ENCODE measurements at places on chromosomes 3 and 15.

- DNase-seq: no peak
Measured at GRCh38 chr3:14147066-14147435, 22.2 kb downstream of the TMEM43 start.

- DNase-seq: no peak
Measured at GRCh38 chr3:160001850-160002623, 13.4 kb downstream of the IL12A start.

- no peak for DNase-seq
Measured at GRCh38 chr3:196688349-196688748, 23.7 kb downstream of the CEP19 start.

DNA sequence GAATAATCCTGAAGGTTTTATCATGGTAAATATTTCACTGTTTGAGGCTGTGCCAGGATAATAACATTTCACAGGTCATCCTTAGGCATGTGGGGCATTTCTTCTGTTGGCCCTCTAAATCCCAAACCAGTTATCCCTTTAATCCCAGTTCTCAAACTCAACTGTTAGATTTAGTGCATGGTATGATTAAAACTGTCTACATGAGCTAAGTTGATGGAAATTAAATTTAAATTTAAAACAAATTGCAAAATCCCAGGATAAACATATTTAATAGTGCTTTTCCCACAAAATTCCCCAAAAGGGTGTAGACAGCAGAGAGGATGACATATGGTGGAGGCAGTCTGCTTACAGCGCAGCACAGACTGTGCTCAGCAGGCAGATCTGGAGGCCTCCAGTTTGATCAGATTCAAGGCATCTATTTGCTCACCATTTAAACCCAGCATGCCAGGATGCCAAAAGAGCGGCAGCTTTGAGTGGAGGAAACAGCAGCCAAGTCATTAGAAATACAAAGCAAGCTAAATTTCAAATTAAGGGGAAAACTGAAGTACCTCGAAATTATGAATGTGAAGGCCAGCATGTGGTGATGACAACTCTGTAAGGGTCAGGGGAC is 325.8 kb downstream of the KCNH8 start:
- no peak for DNase-seq

DNA sequence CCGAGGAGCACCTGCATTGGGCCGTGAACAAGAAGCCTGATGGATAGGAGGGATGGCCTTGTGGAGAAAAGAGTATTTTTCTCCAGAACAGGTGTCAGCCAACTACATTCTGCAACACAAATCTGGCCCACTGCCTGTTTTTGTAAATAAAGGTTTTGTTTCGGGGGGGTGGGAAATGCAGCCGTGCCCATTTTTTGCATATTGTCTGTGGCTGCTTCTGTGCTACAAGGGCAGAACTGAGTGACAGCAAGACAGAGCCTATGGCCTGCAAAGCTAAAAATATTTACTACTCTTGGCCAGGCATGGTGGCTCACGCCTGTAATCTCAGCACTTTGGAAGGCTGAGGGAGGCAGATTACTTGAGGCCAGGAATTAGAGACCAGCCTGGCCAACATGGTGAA is 95.9 kb upstream of the AKAP13 start:
- DNase-seq: no peak

DNA sequence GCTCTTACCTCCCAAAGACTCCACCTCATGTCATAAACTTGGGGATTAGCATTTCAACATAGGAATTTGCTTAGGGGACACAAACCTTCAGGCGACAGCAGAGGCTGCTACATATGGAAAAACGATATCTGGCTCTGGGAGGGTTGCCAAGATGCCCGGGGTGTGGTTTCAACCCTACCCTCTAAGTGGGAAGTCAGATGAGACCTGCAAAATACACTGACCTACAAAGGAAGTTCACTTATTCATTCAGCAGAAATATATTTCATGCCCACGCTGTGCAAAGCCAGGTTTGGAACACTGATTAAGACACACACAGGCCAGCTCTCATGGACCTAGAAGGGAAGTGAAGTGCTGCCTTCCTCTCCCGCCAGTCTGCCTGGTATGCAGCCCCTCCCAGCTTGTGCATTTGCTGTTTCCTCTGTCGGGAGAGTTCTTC is 239.3 kb downstream of the FEZF2 start:
- no peak for DNase-seq

All from hematopoietic multipotent progenitor cell treated with erythropoietin and hydrocortisone succinate and interleukin-3 and kit ligand, for 15 days (in vitro differentiated cells).